ENCODE measurements at places on chromosomes 2 and 18.

- DNase-seq: peak; percentile 33
These were observed 1.3 kb upstream of the ZBTB14 start for GRCh38 chr18:5296706-5297320.

- DNase-seq: peak; percentile 63
These were observed 8.5 kb downstream of the HES6 start for GRCh38 chr2:238231251-238231793.

DNA sequence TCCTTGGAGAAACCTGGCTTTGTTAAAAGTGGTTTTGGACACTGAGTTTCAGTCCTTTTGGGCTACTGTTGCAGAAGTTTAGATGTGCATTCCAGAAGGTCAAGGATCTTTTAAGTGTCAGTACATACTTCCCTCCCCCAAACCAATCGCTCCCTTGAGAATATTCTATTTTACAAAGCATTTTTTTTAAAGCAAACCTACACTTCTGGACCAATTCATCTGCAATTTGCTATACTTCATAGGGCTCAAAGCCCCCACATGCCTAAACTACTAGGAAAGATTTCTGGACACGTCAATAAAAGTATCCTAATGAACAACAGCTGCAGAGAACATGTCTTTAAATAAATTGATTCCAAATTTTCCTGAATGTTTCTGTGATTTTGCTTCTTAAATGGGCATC lies 157.6 kb downstream of the RDH14 start:
- DNase-seq: no peak

DNA sequence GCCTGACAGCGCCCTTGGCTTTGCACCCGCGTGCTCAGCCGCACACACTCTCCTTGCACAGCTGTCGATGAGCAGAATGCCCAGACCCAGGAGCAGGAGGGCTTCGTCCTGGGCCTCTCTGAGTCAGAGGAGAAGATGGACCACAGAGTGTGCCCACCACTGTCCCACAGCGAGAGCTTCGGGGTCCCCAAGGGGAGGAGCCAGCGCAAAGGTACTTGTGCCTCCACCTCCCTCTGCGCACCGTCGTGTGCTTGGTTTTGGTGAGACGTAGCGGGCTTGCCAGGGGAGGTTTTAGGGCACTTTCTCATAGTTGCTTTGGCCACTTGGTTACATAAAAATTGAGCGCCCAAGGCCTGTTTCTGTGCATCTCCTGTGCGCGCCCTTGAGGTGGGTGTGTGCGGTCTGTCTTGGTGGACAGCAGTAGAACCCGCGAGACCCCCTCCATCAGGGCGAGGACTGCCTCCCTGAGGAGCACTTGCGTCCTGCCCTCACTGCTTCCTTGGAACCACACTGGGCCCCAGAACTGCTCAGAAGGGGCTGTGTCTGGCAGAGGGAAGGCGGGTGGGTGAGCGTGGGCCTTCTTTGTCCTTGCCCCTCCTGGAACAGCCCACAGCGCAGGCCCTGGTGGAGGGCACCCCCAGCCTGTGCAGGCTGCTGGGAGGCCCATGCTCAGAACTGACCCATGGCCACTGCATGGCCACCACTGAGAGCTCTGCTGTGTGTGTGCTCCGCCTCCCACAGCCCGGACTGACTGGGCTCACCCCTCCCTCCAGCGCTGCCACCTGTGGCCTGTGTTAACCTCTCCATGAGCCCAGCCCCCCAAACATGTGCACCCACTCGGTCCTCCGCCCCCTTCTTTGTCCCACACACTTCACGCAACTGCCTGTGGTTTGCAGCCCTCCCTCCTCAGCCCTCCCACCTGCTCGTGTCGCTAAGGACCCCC lies 95.9 kb downstream of the DGKD start:
- DNase-seq: no peak

DNA sequence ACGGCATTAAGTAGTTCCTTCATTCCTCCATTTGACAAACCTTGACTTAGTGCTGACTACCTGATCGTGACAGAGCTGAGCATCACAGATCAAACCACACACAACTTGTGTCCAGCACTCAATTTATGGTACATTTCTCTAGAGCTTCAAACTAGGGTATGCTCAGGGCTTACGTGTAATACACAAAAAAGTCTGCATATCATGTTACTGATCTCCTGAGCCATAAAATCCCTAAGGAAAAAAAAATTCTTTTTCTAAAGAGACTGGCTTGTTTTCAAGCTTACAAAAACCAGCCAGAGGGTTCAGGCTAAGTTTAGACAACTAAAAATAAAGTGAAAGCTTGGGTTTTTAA lies 88.0 kb upstream of the ALKAL2 start:
- no peak for DNase-seq

- no peak for DNase-seq
These were observed at the start of gene RAPGEF4 for GRCh38 chr2:172735582-172736423. TSS of gene RAPGEF4 (plus strand) at chr2:172735845. CDS start at chr2:172735984, 139 bp downstream.

GRCh38 chr2:7517088-7517487 lies 599.9 kb downstream of the RNF144A start:
- DNase-seq: no peak

- DNase-seq: no peak
These were observed 12.0 kb downstream of the SIX3 start for GRCh38 chr2:44953499-44953883.

DNA sequence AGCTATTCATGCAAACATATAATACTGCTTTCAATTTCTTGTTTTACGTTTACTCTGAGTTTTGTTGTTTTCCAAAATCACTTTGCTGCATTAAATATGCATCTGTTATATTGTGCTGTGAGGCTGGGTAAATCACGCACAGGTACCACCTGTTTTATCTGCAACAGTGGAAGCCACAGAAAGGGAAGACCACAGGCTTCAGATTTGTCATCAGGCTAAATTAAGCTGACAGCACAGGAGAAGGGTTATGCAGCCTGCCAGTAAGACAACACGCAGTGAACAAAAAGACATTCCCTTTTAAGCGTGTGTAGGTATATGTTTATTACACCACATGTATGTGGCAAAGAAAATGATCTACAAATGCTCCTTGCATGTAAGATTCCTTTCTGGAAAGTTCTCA lies 38.2 kb downstream of the ZNF516 start:
- no peak for DNase-seq

DNA sequence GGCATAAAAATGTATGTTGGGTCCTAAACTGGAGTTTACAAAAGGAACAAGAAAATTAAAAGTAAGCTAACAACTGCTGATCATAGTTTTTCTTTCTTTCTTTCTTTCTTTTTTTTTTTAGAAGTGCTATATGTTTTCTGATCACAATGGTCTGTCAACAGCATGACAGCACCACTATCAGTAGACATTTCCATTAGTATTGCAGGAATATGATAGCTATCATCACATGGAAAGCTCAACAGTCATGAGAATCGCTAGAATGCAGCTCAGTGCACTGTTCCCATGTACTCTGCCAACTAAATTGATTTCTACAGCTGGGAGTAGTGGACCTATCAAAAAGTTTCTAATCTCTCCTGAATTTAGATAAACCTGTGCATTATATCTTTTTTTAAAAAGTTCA lies 950.3 kb upstream of the ACVR2A start:
- DNase-seq: no peak

DNA sequence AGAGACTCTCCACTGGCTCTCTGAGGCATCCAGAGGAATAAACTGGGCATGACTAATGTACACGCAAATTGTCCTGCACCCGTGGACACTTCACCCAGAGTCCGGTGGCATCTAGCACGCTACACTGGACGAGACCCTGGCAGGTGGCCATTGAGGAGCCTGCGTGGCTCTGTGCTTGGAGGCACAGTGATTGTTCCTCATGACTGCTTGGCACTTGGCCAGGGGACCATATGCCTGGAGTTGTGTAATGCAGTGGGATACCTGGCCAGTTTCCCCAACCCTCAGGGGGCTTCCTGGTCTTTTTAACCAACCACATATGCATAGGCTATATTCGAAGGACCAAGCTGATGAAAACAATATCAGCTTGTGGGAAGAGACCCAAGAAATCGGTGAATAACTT lies 66.6 kb downstream of the MTCL1 start:
- DNase-seq: no peak

- DNase-seq: no peak
These were observed 15.3 kb downstream of the PELI1 start for GRCh38 chr2:64128943-64129391.

DNA sequence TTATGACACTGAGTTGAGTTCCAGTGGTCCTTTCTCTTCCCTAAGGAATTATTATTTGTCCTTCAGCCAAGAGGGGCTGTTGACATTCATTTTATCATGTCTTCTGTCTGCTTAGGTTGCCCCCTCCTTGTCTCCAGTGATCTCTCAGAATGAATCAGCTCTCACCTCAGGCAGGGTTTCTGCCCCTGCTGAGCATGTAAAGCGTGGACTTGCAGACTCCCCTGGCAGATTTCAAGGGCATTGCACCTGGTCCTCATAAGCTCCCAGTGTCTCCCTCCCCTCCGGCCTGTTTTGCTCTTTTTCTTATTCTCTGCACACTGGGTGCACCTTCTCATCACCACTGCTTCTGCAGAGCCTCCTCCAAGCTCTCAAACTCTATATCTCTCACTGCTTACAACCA lies 188.4 kb downstream of the KCNS3 start:
- no peak for DNase-seq

DNA sequence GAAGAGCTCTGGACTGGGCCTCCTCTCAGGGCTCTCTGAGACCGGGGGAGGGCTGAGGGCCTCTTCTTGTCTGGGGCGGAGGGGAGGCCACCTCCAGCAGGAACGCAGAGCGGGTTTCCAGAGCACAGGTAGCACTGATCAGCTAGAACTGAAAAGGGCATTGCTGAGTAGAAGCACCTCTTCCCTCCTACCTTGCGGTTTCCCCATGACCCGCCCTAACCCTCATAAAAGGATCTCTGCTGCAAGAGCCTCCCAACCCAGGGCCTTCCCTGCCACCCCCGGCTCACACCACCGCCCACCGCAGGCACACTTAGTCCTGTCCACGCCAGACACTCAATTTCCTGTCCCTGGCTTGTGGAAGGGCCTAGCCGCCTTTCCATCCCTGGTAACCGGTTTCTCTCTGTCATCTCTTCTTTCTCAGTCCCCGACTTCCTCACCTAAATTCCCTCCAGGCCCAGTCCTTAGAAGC lies 966 bp downstream of the ADCY3 start:
- DNase-seq: peak; percentile 30

DNA sequence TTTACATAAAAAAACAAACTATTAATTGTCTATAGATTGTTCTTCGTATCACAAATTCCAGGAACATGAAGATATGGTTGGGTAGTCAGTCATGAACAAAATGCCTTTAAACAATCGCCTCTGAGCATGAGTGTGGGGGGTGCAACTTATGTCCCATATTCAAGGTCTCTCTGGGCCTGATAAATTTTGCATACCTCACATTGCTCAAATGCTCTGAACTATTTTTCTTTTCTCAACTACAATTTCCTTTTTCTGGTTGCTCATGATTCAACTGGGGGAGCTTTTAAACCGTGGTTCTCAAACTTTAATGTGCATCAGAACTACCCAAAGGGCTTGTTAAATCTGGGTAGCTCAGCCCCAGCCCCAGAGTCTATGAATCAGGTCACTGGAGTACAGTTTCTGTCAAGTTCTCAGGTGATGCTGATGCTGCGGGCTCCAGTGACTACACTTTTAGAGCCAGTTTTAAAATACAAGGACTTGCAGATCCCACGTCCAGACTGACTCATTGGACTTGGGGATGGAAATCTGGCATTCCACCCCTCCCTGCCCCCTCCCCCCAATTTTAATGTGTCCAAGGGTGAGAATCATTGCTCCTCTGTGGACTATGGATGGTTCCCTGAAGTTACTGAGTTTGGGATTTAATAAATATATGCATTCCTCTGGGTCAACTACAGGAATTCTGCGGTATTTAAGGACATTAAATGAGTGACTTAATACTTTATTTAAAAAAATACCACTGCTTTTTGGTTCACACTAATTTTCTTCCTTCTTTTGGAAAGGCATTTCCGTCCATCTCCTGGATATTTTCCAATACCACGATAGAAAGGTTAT lies 1.5 kb upstream of the GPD2 start:
- no peak for DNase-seq

- no peak for DNase-seq
These were observed 174.1 kb downstream of the CDH2 start for GRCh38 chr18:28002841-28003240.

GRCh38 chr18:11520536-11520935 lies 88.9 kb upstream of the SLC35G4 start:
- DNase-seq: no peak

GRCh38 chr2:100124761-100125160 lies 17.6 kb downstream of the AFF3 start:
- DNase-seq: no peak

- no peak for DNase-seq
These were observed 787.9 kb upstream of the FANCL start for GRCh38 chr2:59029058-59029457.

- DNase-seq: no peak
These were observed 7.2 kb downstream of the BOLL start for GRCh38 chr2:197777823-197778407.

GRCh38 chr2:46299365-46300263 lies 2.4 kb downstream of the EPAS1 start:
- no peak for DNase-seq

DNA sequence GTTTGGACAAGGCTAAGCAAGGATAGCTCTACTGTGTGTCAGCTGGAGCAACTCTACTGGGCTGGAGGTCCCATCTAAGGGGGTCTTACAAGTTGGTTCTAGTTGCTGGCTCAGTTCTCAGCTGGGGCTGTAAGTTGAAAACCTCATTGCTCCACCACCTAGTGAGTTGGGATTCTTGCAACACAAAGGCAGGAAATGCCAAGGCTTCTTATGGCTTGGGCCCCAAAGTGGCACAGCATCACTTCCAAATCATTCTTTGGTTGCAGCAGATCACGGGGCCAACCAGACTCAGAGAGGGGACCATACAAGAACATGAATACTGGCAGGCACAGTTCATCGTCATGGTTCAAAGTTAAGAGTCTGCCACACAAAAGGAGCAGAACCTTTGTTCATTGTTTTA lies 332.7 kb downstream of the LRRTM1 start:
- DNase-seq: no peak

GRCh38 chr2:55420871-55421270 lies 1.2 kb upstream of the CCDC88A start:
- DNase-seq: no peak

- DNase-seq: no peak
These were observed 2182.7 kb upstream of the PIK3C3 start for GRCh38 chr18:39772155-39772919.

GRCh38 chr2:11591091-11591490 lies 57.2 kb downstream of the GREB1 start:
- DNase-seq: no peak

DNA sequence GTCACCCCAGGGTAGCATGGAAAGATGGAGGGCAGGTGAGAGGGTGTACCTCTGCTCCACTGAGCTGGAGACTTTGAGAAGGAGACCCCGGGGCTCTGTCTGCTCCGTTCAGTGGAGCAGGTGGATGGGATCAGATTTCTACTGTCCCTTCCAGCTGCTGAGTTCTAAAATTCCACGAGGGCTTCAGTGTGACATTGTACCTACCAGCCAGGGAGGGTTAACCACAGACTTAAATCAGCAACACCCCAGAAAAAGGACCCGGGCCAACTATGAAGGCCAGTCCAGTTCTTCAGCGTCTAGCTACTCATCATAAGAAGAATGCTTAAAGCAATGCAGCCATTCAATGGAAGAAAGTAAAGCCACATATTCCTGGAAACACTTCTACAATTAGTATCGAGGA lies 23.8 kb downstream of the STAT1 start:
- no peak for DNase-seq

GRCh38 chr2:152413228-152414030 lies 78.5 kb downstream of the FMNL2 start:
- DNase-seq: no peak

- no peak for DNase-seq
These were observed 24.7 kb upstream of the IGFBP2 start for GRCh38 chr2:216608525-216608924.
